Colonic mucosa (tissue), 4 donors: ENCODE measurements at places on chromosomes 4 and X.

DNA sequence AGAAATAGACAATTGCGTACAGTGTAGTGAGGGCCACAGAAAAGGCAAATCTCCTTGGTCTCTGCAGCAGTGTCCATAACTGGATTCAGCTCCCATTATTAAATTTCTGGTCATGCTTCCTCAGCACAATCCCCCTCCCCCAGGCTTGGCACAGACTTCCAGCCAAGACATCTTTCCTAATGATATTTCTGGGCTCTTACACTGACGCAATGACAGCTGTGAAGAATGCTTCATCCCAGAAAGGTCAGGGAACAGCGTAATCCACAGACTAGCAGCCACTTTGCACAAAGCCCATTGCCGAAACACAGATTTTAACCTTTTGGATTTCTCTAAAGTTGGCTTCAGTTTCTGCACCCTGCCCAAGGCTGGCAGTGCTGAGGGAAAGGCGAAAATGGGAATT lies 597.6 kb upstream of the CPEB2 start:
- H3K4me3 ChIP-seq, result no peak overlapping the region
- H3K4me1 ChIP-seq, result no peaks in the 10 kb centered on the region
- no peaks in the 10 kb centered on the region for H3K36me3 ChIP-seq
- no peaks in the 10 kb centered on the region for H3K27me3 ChIP-seq
- no peak overlapping the region for H3K27ac ChIP-seq

- H3K27me3 ChIP-seq, result no peaks in the 10 kb centered on the region
- no peak overlapping the region for H3K4me3 ChIP-seq
- H3K27ac ChIP-seq, result no peak overlapping the region
- H3K4me1 ChIP-seq, result no peaks in the 10 kb centered on the region
- DNase-seq, result no peak
Observed at GRCh38 chr4:184444215-184444952, 30.0 kb downstream of the IRF2 start.

GRCh38 chrX:56268888-56269287 lies 36.7 kb downstream of the KLF8 start:
- H3K27ac ChIP-seq, result no peak overlapping the region
- no peaks in the 10 kb centered on the region for H3K4me1 ChIP-seq
- no peaks in the 10 kb centered on the region for H3K36me3 ChIP-seq
- no peak for DNase-seq

DNA sequence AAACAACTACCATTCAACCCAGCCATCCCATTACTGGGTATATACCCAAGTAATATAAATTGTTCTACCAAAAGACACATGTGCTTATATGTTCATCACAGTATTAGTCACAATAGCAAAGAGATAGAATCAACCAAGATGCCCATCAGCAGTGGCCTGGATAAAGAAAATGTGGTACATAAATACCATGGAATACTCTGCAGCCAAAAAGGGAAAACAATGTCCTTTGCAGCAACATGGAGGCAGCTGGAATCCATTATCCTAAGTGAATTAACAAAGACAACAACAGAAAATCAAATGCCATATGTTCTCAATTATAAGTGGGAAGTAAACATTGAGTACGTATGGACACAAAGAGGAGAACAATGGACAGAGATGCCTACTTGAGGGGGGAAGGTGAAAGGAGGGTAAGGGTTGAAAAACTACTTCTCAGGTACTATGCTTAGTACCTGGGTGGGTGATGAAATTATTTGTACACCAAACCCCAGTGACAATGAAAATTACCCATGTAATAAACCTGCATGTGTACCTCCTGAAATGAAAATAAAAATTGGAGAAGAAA lies 632.1 kb upstream of the AADAT start:
- H3K4me3 ChIP-seq, result no peak overlapping the region
- DNase-seq, result no peak
- H3K4me1 ChIP-seq, result no peaks in the 10 kb centered on the region
- no peaks in the 10 kb centered on the region for H3K36me3 ChIP-seq
- H3K27ac ChIP-seq, result no peak overlapping the region
- H3K27me3 ChIP-seq, result no peaks in the 10 kb centered on the region

DNA sequence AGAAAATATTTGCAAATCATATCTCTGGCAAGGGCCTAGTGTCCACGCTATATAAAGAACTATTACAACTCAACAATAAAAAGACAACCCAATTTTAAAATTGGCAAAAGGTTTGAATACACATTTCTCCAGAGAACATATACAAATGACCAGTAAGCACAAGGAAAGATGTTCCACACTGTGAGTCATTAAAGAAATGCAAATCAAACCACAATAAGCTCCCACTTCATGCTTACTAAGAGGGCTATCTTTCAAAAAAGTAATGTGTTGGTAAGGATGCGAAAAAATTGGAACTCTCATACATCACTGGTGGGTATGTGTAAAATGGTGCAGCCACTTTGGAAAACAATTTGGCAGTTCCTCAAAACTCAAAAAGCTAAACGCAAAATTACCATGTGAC lies 884.0 kb upstream of the INTU start:
- no peak for DNase-seq
- no peaks in the 10 kb centered on the region for H3K27me3 ChIP-seq
- no peaks in the 10 kb centered on the region for H3K4me1 ChIP-seq
- no peak overlapping the region for H3K27ac ChIP-seq
- H3K36me3 ChIP-seq, result no peaks in the 10 kb centered on the region

- H3K4me3 ChIP-seq, result peak overlapping the region; percentile 31
- DNase-seq, result no peak
- peak overlapping the region; percentile 57 for H3K27ac ChIP-seq
- H3K36me3 ChIP-seq, result no peaks in the 10 kb centered on the region
- H3K27me3 ChIP-seq, result no peaks in the 10 kb centered on the region
Observed at GRCh38 chr4:168655182-168655581, 158.3 kb downstream of the PALLD start.

- no peaks in the 10 kb centered on the region for H3K36me3 ChIP-seq
- no peak overlapping the region for H3K27ac ChIP-seq
- H3K4me3 ChIP-seq, result no peak overlapping the region
- no peaks in the 10 kb centered on the region for H3K4me1 ChIP-seq
- H3K27me3 ChIP-seq, result no peaks in the 10 kb centered on the region
- no peak for DNase-seq
Observed at GRCh38 chr4:183337349-183337748, 15.1 kb upstream of the CLDN24 start.

DNA sequence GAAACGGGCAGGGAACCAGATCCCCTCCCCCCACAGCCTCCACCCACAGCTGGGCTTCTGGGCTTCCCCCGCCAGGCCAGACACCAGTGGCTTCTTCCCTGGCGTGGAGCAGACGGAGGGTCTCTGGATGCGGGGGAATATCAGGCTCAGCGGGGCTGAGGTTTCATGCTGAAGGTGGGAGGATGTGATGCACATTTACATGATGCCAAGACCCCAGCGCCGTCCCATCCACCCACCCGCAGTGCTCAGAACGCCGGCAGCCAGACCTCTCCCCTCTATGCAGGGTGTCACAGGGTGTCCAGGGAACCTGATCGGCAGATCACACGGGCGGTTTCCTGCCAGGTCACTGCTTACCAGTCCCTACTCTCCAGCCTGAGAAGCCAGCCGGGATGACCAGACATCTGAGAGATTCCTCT lies 12.8 kb upstream of the TNIP2 start:
- no peaks in the 10 kb centered on the region for H3K27me3 ChIP-seq
- no peak for DNase-seq
- H3K27ac ChIP-seq, result no peak overlapping the region
- no peak overlapping the region for H3K4me3 ChIP-seq
- H3K36me3 ChIP-seq, result no peaks in the 10 kb centered on the region

DNA sequence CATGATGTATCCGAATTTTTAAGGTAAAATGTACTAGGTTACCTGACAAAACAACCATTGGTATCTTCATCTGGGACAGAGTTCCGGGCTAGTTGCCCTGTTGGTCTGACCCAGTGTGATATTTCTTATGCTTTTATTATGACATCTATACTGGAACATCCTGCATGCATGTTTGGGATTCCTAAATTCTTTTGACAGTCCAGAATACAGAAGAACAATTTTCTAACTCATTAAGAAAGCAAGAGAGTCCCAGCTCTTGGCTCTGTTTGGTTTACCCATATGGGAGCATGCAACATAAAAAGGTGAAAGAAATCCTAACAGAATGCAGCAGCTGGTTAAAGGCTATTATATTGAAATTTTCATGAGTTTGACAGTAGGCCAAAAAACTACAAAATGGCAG lies 247.7 kb upstream of the FTHL17 start:
- no peaks in the 10 kb centered on the region for H3K4me1 ChIP-seq
- H3K27me3 ChIP-seq, result no peaks in the 10 kb centered on the region
- no peak overlapping the region for H3K27ac ChIP-seq
- DNase-seq, result no peak
- no peaks in the 10 kb centered on the region for H3K36me3 ChIP-seq

GRCh38 chrX:68842781-68843581 lies 14.2 kb downstream of the EFNB1 start:
- no peak overlapping the region for H3K4me3 ChIP-seq
- H3K27ac ChIP-seq, result peak overlapping the region; percentile 66
- H3K27me3 ChIP-seq, result no peaks in the 10 kb centered on the region
- H3K36me3 ChIP-seq, result no peaks in the 10 kb centered on the region

- no peak for DNase-seq
- H3K27ac ChIP-seq, result no peak overlapping the region
- no peaks in the 10 kb centered on the region for H3K4me1 ChIP-seq
Observed at GRCh38 chr4:158080354-158080753, 92.5 kb downstream of the GASK1B start.

DNA sequence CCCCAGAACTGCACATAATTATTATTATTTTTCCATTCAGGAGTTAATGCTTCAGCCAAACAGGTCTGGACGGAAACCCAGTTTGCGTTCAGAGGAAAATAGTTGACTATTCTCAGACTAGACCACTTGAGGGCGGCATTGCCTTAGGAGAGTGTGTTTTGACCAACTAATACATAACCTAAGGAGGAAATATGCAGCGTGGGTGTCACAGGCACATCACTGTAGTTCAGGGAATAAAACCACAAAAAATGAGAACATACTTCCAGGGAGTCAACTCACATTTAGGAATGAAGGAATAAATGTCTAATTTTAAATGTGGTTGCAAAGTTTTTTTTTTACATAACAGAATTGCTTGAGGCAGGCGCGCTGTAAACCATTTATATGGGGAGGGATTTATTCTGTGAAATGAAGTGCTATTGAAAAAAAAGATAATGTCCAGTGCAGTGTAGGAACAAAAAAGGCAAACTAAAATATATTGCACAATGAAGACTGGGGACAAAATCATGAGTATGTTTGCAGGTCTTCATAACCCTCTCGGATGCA lies 93.3 kb downstream of the SYNPO2 start:
- no peaks in the 10 kb centered on the region for H3K27me3 ChIP-seq
- peak; percentile 69 for DNase-seq
- no peak overlapping the region for H3K27ac ChIP-seq

DNA sequence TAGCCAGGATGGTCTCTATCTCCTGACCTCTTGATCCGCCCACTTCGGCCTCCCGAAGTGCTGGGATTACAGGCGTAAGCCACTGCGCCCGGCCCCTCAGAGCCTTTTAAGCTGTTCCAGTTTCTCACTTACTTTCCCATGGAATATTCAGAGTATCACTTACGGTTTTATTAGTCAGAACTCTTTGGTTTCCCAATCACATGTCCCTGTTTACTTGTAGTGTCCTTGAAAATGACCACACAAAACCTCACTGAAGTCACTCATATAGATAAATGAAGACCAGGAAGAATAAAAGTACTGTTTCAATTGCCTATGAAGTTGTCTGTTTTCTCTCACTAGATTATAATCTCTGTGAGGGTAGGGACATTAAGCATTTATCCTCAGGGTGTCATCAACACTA lies 217.2 kb upstream of the HCCS start:
- H3K27me3 ChIP-seq, result no peaks in the 10 kb centered on the region
- no peaks in the 10 kb centered on the region for H3K4me1 ChIP-seq
- DNase-seq, result no peak
- no peak overlapping the region for H3K4me3 ChIP-seq

- H3K4me3 ChIP-seq, result no peak overlapping the region
- no peak for DNase-seq
- H3K36me3 ChIP-seq, result no peaks in the 10 kb centered on the region
- H3K27ac ChIP-seq, result no peak overlapping the region
Observed at GRCh38 chr4:41454423-41454822, 83.5 kb upstream of the LIMCH1 start.

DNA sequence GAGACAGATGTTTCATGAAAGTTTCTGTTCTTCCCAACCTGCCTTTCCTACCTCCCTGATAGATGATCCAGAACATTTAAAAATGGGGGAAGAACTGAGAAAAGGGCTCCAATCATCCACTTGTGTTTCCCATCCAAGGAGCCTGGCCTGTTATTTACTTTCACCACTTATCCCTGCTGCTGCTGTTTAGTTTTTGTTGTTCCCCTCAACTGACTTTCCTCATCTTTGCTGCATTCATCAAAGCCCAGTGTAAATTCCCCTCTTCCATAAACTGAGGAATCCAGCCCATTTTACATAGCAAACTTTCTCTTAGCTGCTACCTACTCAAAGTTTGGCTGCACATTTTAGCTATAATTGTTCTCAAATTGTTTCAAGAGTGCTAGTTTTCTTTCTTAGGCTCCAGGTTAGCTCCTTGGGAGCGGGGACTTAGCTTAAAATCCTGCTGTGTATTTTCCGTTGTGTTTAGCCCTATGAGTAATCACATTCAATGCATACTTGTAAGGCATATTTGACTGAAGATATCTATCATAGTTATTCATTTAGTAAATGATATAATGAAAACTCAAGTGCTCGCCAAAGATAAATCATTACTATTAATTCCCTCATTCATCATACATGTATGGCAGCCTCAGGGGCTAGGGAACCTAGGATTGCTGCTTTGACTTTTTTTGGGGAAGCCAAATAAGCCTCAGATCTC lies 1.4 kb upstream of the PTPN13 start:
- H3K36me3 ChIP-seq, result no peaks in the 10 kb centered on the region
- no peak overlapping the region for H3K27ac ChIP-seq
- DNase-seq, result no peak
- no peaks in the 10 kb centered on the region for H3K27me3 ChIP-seq
- no peak overlapping the region for H3K4me3 ChIP-seq

GRCh38 chr4:176920694-176921093 lies 128.0 kb upstream of the VEGFC start:
- no peak for DNase-seq
- no peak overlapping the region for H3K4me3 ChIP-seq
- H3K27ac ChIP-seq, result no peak overlapping the region
- no peaks in the 10 kb centered on the region for H3K36me3 ChIP-seq

DNA sequence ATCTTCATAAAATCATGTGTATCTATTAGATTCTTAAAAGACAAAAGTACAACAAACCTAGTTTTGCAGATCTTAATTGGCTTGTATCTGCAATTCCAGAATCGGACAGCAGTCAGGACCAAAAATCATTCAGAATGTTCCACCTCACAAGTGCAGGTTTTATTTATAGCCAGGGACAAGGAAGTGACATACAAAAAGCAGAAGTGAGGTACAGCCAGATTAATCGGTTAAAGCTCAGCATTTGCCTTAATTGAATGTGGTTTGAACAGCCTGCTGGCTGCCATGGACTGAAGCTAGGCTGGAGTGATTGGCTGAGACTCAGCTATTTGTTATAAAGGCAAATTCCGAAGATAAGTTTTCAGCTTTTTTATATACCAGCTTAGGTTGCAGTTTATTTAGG lies 932.6 kb downstream of the C4orf33 start:
- H3K4me3 ChIP-seq, result no peak overlapping the region
- H3K36me3 ChIP-seq, result no peaks in the 10 kb centered on the region
- no peaks in the 10 kb centered on the region for H3K27me3 ChIP-seq

DNA sequence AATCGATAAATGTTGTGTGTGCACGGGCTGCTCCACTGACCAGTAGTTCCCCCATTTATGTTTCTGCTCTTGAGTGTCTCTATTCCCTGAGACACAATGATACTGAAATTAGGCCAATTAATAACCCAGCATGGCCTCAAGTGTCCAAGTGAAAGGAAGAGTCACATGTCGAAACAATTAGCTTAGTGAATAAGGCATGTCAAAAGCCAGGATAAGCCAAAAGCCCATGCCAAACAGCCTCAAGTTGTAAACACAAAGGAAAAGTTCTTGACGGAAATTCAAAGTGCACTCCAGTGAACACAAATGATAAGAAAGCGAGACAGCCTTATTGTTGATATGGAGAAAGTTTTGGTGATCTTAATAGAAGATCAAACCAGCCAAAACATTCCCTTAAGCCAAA lies 167.1 kb upstream of the C1QTNF7 start:
- H3K27me3 ChIP-seq, result no peaks in the 10 kb centered on the region
- no peak overlapping the region for H3K4me3 ChIP-seq
